Cerebellar nuclear complex (tissue), 1 donor: ENCODE measurements at places on chromosomes 1 and 21.

DNA sequence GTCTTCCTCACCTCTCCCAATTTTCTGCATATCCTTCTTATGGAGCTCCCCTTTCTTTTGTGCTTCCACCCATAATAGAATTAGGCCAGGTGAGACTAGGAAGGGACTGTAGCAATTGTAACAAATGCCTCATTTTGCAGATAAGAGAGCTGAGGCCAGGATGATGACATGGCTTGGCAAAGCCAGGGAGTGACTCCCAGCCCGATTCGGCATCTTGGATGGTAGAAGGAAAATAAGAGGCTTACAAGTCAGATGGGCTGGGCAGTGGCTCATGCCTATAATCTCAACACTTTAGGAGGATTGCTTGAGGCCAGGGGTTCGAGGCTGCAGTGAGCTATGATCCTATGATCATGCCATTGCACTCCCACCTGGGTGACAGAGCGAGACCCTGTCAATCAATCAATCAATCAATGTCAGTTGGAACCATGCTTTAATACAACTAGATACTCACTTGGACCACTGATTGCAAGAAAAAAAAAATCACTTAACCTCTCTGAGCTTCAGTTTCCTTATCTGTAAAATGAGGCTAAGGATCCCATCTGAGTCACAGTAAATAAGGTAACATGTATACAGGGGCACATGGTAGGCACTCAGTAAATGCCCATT, 51.6 kb downstream of the PLEKHA6 start:
- DNase-seq: no peak

- no peak for DNase-seq
Measured at GRCh38 chr21:34261841-34262468, 101.9 kb upstream of the KCNE2 start.

DNA sequence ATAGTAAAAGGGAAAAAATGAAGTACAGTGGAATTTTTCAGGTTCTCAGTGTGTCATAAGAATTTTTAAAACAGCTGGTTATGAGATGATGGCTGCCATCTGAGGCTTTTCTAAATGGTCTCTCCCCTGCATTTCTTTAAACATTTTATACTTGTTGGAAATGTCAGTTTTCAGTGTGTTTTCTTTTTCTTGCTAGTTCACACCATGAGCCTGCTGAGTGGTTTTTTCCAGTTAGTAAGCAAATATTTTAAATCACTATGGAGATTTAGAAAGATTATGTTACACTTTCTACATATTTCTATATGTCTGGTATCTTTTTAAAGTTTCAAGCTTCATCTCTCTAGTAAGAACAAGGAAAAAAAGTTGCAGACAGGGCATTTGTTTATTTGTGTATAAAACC, 9.6 kb downstream of the RBM15 start:
- DNase-seq: no peak

GRCh38 chr1:159790237-159790917, 9.6 kb downstream of the DUSP23 start:
- DNase-seq: no peak

- no peak for DNase-seq
Measured at GRCh38 chr1:86184426-86184825, 27.9 kb upstream of the COL24A1 start.
